ENCODE measurements at places on chromosomes 1 and 21.

DNA sequence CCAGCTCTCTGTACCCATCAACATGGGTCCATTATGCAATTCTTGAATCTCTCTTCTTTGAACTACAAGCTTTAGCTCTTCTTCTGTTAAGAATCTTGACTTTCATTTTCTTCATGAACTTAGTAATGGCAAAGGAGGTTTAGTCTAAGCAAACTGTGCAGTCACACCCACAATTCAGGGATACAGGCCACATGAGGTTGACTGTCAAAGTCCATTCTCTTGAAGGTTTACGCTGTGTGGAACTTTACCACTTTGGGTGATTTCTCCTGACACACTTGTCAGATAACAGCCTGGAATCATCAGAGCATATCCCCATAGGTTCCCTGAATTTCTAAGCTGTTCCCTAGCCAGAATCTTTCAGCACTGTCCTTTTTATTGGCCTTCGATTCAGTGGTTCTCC lies 48.0 kb upstream of the NHLH2 start:
- no peak for DNase-seq

DNA sequence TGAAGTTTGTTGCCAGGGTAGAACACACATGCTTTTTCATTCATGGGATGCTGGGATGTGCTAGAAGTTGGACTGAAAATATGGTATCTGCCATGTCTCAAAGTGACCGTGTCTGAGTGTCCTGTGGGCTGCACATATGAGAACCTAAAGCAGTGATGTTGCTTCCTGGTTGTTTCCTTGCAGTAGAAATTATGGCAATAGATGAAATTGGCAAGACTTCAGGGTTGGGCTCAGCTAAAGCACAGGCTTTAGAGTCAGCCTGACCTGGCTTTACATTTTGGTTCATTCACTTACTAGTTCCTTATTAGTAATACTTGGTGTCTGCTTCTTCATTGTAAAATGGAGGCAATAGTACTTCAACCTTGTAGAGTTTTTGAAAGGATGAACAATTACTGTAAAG lies 2.2 kb downstream of the LAMC2 start:
- DNase-seq: no peak

DNA sequence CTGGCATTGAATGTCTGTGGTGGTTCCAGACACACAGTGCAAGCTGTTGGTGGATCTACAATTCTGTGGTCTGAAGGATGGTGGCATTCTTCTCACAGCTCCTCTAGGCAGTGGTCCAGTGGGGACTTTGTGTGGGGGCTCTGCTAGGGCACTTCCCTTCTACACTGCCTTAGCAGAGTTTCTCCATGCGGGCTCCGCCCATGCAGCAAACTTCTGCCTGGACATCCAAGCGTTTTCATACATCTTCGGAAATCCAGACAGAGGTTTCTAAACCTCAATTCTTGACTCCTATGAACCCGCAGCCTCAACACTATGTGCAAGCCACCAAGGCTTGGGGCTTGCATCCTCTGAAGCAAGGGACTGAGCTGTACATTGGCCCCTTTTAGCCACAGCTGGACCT lies 43.0 kb downstream of the RGS18 start:
- peak; percentile 9 for DNase-seq

- DNase-seq: no peak
Observed at GRCh38 chr1:155196103-155196892, 11.4 kb downstream of the THBS3 start.

DNA sequence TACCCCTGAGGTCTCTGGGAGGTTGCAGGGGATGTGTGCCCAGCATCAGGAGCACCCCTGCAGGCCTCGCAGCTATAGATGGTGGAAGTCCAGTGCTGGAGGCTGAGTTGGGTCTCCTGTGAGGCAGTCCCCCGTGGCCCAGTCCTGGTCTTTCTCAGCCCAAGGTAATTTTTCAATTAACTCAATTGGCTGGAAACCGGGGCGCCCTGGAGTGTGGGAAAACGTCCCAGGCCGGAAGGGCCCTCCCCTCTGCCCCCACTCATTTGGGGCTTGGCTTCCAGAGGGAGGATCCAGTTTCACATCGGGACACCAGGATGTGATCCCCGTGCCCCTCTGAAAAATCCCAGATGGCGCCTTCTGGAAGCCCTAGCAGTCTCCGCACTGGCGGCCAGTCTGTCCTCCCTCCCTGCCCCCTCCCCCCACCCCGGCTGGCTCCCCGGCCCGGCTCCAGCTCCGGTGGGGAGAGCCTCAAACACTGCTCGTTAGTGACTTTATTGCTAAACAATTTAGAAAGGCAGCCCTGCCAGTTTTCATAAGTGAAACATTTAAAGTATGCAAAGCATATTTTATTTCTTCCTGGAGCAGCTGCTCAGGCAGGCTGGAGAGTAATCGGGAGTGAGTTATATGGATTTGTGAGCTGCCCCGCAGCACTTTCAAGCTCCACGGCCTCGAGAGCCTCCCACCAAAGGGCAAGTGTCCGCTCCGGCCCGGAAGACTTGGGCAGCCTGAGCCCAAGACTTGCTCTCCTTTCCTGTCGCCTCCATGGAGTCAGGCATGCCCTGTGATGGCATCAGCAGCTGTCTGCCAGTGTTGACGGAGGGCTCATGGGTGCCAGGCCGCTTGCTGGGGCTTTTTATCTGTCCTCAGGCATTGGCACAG lies 208.2 kb upstream of the TMEM51 start:
- no peak for DNase-seq

DNA sequence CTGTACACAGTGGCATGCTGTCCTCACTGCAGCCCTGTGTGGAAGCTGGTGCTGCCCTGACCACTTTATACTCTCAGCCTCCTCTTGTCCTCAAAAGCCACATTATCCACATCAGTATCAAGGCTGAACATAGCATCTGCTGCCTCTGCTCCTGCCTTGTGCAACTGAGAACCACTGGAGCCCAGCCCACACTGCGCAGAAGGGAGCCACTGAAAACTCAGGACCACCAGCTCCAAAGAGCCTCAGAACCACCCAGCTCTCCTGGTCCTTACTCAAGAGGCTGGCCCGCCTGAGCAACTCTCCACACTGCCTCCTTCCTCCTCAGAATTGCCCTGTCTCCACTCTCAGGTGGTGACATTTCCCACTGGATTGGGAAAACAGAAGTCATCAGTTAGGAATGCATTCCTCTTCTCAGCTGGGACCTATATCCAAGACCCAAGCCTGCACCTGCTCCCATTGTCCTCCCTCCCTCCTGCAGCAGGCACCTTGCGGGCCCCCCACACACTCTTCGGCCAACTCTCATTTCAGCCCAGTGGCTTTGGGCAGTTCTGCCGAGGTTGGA lies 7.0 kb upstream of the KISS1 start:
- no peak for DNase-seq

DNA sequence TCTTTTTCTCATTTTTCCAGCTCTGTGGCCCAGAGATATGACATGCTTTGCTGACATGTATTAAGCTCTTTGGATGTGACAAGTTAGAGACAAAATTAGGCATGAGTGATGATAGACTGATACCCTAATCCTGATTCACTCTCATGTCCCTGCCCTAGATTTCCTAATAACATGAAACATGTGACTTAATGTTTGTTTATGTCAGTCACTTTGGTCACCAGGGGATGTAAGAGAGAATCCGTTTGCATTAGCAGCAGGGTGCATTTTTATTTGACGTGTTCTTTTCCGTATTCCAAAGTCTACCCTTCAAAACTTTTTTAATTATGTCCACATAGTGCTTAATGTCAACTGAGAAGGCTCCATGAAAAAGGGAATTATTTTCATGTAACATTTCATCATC lies 192.4 kb downstream of the HMCN1 start:
- no peak for DNase-seq

- no peak for DNase-seq
Observed at GRCh38 chr21:42580793-42581321, 67.2 kb downstream of the SLC37A1 start.

DNA sequence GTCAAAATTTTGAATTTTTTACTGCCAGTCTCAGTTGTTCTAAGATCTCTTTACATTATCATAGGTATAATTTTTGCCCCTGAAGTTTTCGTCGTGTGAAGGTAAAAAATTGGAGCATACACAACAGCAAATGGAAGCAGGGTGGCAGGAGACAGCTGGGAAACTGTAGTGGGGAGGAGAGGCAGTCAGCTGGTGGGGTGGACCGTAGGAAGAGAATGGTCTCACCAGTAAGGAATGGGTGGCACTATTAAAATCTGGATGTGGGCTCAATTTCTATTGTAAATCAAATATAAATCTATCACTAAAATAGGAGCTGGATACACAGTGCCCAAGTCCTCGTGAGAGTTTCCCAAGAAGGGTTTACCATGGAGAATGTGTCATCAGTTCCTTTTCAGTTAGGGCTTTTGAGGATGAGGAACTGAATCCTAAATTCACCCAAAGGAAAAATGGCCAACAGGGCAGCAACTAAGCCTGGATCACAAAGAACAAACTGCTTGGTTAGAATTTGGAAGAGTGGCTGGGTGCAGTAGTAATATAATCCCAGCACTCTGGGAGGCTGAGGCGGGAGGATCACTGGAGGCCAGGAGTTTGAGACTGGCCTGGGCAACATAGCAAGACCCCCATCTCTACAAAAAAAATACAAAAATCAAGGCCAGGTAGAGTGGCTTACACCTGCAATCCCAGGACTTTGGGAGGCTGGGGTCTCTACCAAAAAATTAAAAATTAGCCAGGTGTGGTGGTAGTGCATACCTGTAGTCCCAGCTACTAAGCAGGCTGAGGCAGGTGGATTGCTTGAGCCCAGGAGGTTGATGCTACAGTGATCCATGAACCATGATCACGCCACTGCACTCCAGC lies 10.5 kb upstream of the IRF2BP2 start:
- DNase-seq: peak; percentile 16

GRCh38 chr1:203777596-203777995 lies 12.6 kb downstream of the LAX1 start:
- DNase-seq: no peak

- DNase-seq: no peak
Observed at GRCh38 chr1:99969260-99969728, 502 bp upstream of the SLC35A3 start.

DNA sequence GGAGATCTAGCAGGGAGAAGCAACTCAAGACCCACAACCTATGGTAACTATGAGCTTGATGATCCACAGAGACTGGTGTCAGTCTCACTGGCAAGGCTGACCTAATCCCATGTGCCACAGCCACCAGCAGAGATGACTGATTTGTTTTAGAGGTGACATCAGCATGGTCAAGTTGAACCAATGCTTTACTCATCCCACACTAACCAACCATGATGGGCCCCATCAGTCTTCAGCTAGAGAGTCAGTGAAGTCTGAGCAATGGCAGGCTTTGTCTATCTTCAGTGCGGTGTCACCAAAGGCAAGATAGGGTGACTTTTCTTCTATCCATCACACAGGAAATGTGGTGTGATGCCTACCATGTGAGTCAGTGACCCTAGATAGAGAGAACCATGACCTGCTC lies 1470.7 kb downstream of the NCAM2 start:
- no peak for DNase-seq

- DNase-seq: peak; percentile 54
Observed at GRCh38 chr1:242847390-242847993, 323.0 kb upstream of the PLD5 start.

DNA sequence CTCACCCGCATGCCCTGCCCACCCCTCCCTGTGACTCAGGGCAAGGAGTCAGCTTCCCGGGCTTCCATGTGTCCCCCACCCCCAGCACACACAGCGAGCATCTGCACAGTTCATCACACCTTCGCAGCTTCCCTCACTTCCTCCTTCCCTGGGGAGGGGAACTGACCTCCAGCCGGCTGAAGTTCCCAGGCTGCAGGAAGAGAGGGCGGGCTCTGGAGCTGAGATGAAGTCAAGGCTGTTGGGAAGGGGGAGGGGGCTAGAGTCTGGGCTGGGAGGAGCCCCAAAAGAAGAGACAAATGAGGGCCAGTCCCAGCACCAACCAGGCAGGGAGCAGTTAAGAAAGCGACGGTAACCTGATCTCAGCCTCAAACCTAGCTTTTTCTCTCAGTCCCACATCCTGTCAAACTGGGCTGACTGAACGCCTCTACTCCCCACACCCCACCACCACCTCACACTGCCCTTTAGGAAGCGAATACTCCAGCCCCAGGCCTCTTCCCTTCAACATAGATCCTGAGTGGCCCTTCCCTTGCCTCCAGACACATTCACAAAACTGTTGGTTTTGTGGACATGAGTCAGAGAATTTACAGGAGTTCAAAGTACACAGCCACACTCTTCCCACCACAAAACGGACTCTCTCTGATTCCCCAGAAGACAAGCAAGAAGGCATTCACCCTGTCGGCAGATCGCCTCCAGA lies 1.8 kb downstream of the RHOC start:
- peak; percentile 93 for DNase-seq

DNA sequence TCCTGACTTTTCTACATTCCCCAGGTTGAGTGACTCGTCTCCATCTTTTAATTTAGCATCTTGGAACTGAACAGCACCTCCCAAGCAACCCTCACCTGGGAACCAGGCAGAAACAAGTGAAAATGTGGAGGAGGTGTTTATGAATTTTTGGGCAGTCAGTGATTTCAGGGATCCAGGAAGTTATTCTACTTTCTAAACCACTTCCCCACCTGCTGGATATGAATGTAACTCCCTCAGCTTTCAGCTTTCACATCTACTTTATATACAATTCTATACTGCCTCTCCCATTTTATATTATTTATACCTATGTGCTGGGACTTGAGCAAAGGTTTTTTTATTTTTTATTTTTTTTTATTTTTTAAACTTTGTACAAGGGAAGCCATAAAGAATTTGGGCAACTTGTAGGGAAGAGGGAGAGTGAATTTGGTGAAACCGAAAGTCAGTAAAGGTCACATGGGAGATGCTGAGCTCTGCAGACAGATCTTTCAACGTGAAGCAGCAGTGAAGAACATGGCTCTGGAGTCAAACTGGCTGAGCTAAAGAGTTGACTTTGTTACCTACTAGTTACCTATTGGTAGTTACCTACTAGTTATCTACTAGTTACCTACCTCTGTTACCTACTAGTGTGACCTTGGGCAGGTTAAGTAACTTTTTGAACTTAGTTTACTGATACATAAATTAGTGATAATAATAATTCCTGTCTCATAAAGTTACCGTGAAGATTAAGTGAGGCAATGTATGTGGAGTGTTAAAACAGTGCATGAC lies 45.5 kb downstream of the DDR2 start:
- DNase-seq: no peak

- no peak for DNase-seq
Observed at GRCh38 chr1:113683384-113684152, 75.7 kb downstream of the PHTF1 start.

- DNase-seq: no peak
Observed at GRCh38 chr1:222136869-222137268, 395.0 kb upstream of the DUSP10 start.

- DNase-seq: peak; percentile 74
Observed at GRCh38 chr1:159798893-159799292, 3.3 kb upstream of the FCRL6 start.

DNA sequence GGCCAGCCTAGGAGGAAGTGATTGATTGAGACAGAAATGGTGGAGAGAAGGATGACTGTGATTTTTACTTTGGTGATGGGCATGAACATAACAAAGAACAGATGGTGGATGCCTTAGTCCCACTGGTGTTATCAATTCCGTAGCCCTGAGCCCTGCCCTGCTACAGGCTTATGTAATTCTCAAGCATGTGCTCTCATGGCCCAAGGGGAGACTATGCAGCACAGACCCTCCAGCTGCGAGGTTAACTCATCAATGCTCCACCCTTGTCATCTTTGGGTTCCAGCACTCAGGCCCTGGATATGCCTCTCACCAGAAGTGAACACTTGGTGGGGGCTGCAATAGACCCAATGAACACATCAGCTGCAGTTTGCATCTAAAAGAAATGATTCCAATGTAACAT lies 62.7 kb upstream of the LRRC8D start:
- peak; percentile 62 for DNase-seq

- DNase-seq: no peak
Observed at GRCh38 chr21:32021319-32021994, 148.6 kb downstream of the HUNK start.
